ENCODE measurements at places on chromosomes 6 and 20.

- DNase-seq, result no peak
Observed at GRCh38 chr6:41697861-41698781, 37.3 kb downstream of the TFEB start.

- DNase-seq, result no peak
Observed at GRCh38 chr6:158852312-158853071, 33.3 kb upstream of the EZR start.

DNA sequence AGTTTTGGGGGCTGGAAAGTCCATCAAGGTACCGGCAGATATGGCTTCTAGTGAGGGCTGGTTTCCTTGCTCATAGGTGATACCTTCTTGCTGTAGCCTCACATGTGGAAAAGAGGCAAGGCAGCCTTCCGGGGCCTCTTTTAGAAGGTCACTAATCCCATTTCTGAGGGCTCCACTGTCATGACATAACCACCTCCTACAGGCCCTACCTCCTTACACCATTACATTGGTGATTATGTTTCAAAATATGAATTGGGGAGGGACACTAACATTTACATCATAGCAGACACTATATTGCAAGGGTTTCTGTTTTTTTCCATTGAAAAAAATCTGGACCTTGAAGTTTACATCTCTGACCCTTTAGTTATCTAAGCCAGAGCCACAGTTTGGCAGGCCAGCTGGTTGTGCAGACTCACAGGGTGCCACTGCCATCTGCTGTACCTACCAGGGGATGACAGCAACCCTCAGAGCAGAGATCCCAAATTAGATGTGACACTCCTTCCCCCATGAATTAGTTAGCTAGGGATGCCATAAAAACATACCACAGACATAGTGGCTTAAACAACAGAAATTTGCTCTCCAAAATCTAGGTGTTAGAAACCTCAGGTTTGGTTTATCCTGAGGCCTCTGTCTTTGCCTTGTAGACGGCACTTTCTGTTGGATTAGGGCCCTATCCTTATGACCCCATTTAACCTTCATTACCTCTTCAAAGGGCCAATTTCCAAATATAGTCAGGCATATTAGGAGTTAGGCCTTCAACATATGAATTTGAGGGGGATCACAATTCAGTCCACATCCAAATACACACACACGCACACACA lies 166.4 kb upstream of the RNF217 start:
- no peak for DNase-seq

DNA sequence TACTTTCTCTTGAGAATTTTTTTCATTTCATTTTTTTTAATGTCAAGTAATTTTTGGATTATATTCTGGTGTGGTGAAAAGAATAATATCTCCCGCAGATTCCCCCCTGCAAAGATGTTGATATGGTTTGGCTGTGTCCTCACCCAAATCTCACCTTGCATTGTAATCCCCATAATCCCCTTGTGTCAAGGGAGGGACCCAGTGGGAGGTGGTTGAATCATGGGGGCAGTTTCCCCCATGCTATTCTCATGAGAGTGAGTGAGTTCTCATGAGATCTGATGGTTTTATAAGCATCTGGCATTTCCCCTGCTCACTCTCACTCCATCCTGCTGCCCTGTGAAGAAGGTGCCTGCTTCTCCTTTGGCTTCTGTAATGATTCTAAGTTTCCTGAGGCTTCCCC lies 58.7 kb upstream of the PMEPA1 start:
- DNase-seq, result no peak

DNA sequence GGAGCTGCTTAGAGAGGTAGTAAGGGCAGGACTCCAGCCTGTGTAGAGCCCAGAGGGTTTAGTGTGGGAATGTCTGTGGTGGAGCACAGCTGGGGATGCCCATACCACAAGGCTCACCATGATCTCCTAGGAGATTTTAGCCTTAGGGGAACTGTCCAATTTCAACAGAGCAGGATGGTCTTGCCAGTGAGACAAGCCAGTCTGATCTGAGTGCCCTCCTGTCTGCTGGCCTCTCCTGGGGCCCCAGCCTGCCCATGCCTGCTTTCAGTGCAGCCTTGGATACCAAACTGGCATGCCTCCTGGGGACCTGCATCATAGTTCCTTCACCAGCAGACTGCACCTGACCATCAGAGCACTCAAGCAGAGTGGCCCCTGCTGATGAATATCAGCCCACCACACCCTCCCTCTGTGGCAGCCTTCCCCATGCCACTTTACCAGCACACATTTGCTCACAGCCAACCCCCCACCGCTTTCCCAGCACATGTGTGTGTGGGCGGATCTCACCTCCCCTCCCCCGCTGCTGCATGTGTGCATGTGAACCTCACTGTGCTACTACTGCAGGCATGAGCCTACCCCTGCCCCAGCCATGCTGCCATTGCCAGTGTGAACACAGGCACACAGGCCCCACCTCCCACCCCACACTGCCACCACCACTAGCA lies 7.9 kb upstream of the TREM1 start:
- DNase-seq, result no peak

GRCh38 chr6:43746071-43746470 lies 23.9 kb upstream of the VEGFA start:
- no peak for DNase-seq

DNA sequence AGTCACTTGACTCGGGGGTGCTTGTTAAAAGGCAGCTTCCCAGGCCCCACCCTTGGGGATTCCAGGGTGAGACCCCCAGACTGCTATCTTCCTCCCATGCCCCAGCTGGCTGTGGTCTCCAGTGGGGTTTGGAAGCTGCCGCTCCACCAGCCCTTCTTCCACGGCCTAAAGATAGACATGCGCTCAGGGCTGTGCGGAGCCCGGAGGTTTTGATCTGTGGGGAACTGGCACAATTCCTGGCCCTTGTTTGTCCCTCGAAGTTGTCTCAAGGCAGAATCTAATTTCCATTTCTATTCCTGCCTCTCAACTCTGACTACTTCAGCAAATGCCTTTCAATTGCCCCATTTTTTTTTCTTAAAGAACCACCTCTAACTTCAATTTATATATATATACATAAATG lies 120.7 kb upstream of the SRSF6 start:
- DNase-seq, result no peak

DNA sequence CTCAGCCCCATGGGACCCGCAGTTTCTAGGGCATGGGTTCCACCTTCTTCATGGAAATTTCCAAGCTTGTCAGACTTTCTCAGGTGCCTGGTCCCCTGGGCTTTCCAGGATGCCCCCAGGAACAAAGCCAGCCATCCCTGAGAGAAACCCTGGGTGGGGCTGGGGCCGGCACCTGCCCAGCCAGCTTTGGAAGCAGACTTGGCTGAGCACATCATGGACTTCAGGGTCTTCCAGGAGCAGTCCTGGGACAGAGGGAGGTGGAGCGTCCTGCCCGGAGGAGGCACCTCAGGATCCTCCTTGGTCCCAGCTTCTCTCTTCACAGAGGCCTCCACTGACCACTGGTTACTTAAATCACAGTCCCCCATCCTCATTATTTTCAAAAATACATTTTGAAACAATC lies 13.5 kb downstream of the MYT1 start:
- DNase-seq, result no peak

DNA sequence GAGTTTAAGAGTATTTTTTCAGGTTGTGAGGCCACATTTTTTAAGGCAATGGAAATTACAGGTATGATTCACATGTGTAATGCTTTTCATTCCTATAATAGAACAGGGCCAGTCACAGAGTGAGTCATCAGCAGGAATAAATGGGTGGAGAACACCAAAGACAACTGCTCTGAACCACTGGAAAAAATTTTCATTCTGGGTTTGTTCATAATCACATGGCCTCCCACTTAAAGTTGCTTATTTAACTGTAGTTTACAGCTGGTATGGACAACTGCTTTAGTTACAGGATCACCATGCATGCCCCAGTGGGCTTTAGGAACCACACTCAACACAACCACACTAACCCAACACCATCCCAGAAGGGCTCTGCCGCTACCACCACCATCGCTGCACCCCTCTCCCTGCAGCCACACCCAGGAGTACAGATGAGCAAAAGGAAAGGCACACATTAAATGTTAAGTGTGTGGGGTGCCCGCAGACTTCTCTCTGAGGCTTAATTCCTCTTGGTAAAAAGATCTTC lies 107.0 kb upstream of the DST start:
- no peak for DNase-seq

DNA sequence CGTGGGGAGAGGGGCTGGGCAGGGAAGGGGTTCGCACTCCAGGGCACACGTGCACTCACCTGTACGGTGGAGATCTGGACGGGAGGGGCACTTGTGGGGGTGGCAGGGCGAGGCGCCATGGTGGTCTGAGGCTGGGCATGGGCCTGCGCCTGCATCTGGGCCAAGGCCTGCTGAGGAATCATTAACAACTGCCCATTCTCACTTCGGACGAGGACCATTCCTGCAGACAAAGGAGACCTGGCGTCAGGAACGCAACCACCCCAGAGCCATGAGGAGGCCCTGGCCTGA lies 51.2 kb downstream of the TAF4 start:
- DNase-seq, result no peak

GRCh38 chr6:150723857-150724256 lies 124.2 kb downstream of the PLEKHG1 start:
- no peak for DNase-seq

GRCh38 chr6:63447134-63447533 lies 125.1 kb upstream of the LOC128125822 start:
- DNase-seq, result no peak

DNA sequence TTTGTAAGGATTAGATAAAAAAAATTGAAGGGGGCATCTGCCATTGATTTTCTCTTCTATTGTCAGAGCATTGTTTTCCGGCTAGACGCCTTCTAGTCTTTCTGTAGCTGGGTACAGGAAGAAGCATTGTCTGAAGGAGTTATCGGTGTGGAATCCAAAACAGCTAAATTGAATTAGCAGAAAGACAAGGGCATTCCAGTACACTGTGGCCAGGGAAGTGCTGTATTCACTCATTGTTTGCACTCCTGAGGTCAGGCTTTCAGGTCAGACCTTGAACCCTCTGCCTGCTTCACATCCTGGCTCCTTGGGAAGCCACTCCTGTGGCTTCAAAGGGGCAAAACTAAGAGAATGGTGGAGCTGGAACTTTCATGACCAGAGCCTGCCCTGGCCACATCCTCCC lies 81.1 kb upstream of the SNAP25 start:
- DNase-seq, result no peak

- no peak for DNase-seq
Observed at GRCh38 chr20:57076951-57077350, 189.5 kb downstream of the BMP7 start.

DNA sequence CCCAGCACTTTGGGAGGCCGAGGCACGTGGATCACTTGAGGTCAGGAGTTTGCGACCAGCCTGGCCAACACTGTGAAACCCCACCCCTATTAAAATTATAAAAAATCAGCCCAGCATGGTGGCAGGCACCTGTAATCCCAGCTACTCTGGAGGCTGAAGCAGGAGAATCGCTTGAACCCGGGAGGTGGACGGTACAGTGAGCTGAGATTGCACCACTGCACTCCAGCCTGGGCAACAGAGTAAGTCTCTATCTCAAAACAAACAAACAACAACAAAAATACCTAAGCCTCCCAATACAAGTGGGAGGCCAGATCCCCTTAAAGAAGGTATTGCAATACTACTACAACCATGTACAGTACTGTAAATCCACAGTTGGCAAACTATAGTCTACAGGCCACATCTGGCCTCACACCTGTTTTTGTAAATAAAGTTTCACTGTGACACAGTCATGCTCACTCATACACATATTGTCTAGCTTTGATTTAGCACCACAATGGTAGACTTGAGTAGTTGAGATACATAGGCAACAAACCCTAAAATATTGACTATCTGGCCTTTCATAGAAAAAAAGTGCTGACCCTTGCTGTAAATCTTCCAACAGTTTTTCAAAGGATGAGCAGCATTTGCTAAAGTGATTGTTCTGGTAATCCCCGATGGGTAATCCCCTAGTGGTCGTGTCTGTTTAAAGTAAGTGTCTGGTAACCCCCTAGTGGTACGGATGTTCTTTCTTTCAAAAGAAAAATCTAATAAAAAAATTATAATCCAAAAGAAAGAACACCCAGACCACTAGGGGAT lies 202.0 kb downstream of the RNGTT start:
- DNase-seq, result peak; percentile 36

- no peak for DNase-seq
Observed at GRCh38 chr20:24767623-24768100, 181.4 kb upstream of the CST7 start.

- no peak for DNase-seq
Observed at GRCh38 chr20:18529041-18529440, 21.3 kb downstream of the SEC23B start.

- no peak for DNase-seq
Observed at GRCh38 chr6:5626727-5627426, 365.6 kb downstream of the FARS2 start.

DNA sequence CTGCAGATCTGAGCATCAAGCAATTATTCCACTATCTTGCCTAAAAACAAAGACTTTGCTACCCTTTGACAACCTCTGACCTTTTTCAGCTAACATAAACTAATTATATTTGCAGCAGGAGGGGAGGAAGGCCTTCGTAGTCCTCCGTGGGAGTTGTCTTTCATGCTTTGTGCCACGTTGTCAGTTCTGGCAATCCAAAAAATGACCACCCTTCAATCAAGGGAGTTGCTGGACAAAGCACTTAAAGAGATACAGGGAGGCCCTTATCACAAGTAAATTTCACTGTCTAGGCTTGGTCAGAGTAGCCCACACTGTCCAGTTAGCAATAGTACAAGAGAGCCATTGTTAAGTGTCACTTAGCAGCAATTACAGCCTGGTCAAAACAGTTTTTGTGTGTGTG lies 578.9 kb downstream of the HAO1 start:
- DNase-seq, result no peak

- no peak for DNase-seq
Observed at GRCh38 chr20:61345656-61346055, 93.6 kb downstream of the CDH4 start.

DNA sequence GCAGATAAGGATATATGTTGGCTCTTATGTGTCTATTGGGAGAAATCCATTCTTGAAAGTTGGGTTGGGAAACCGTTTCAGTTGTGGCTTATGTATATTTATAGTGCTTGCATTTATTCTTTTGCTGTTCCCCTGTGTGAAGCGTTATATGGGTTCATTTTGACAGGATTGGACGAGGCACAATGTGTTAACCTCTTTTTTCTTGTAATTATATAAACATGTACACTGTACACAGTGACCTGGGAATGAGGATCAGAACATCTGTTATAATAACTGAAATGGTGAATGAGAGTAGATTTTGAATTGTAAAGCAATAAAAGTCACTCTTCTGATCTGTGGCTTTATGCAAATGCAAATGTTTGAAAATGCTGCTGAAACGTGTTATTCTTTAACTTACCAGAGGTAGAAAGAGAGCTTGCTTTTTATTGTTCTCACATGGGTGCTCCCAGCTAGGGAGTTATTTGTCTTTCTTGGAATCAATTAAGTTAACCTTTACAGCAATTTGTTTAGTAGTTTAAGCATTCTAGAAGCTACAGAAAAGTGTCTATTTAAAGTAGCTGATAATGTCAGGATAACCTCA lies 213.7 kb downstream of the GRIK2 start:
- no peak for DNase-seq

GRCh38 chr20:48805716-48806115 lies 22.1 kb downstream of the PREX1 start:
- DNase-seq, result no peak
